ENCODE measurements at places on chromosomes 12 and 14. TPM values are rescaled to one million over a fixed set of nuclear protein-coding genes. Genes with fewer than 3 reads are reported as not detected.

Gene EMP1
- total RNA-seq = 235 TPM

Gene BEST3
- total RNA-seq = 0.82 TPM

Gene ABCB9
- 11.2 TPM for total RNA-seq

Gene MYL6B
- total RNA-seq = 69.1 TPM

Gene ENDOU
- total RNA-seq = not detected

Gene CCDC196
- not detected for total RNA-seq

Gene IFNG-AS1
- total RNA-seq = not detected

Gene KRT75
- total RNA-seq = 0.11 TPM

Gene GALNT4
- 12.9 TPM for total RNA-seq

Gene TARBP2
- 40.9 TPM for total RNA-seq

Gene GLIPR1L1
- total RNA-seq = not detected

Gene KRT1
- not detected for total RNA-seq

Gene SELPLG
- total RNA-seq = 0.79 TPM

Gene GALNT8
- total RNA-seq = not detected

Gene KRT6B
- 0.07 TPM for total RNA-seq

Gene KTN1
- total RNA-seq = 93.1 TPM

Gene TGFB3
- total RNA-seq = 0.73 TPM

Gene ARMH4
- 0.78 TPM for total RNA-seq

Gene MAP1LC3B2
- total RNA-seq = 1.2 TPM

Gene SERPINA12
- total RNA-seq = not detected

Gene MGP
- total RNA-seq = not detected

Gene POC1B
- total RNA-seq = 25.5 TPM

Gene AJUBA
- 31.9 TPM for total RNA-seq

Gene LIN7A
- 0.35 TPM for total RNA-seq

Gene XPOT
- total RNA-seq = 41.9 TPM

Gene CIROP
- not detected for total RNA-seq

Gene GZMB
- total RNA-seq = not detected

Gene DNM1L
- 51.3 TPM for total RNA-seq

Gene BATF
- not detected for total RNA-seq

Gene SMCO3
- 0.02 TPM for total RNA-seq

Gene CLECL1
- total RNA-seq = not detected

Gene PROX2
- total RNA-seq = not detected

Gene PIWIL1
- 0.05 TPM for total RNA-seq

Gene CDK2
- 53.0 TPM for total RNA-seq

Gene RERG
- total RNA-seq = 0.26 TPM

Gene IL31
- total RNA-seq = not detected

Gene MANSC4
- not detected for total RNA-seq

Gene TNS2
- 61.9 TPM for total RNA-seq

Gene RNF212B
- total RNA-seq = not detected

Gene PPP1R13B
- total RNA-seq = 5.6 TPM

Gene CLEC2A
- total RNA-seq = not detected

Gene TEX52
- total RNA-seq = not detected

Gene EEF1AKMT3
- total RNA-seq = 3.5 TPM

Gene FOS
- total RNA-seq = 14.1 TPM

Gene KRT78
- 0.10 TPM for total RNA-seq

Gene CCDC38
- 0.09 TPM for total RNA-seq

Gene ELK3
- total RNA-seq = 65.4 TPM

Gene ATF7
- 16.4 TPM for total RNA-seq

Gene ACSS3
- total RNA-seq = not detected

All from A549 treated with AZD2906 at 1 μM for 4 hours (cell line).